ENCODE measurements at places on chromosomes 6 and 20.

DNA sequence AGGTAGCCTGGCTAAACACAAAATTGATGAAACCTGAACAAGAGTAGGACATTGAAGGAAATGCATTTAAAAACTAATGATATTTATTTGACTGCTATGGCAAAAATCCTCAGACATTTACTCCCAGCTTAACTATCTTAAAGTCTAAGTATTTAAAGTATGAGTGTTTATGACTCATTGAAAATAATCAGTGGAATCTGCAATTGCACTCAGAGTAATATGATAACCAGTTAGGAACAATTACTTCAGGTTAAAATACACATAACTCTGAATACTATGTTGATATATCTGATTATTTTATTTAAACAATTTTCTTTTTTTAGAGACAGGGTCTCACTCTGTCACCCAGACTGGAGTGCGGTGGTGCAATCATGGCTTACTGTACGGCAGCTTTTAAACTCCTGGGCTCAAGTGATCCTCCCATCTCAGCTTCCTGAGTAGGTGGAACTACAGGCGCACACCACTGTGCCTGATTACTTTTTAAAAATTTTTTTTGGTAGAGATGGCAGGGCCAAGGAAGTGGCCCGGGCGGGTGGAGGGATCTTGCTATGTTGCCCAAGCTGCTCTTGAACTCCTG, 43.9 kb downstream of the FILIP1 start:
- H3K4me3 ChIP-seq = no peak overlapping the region
- DNase-seq = no peak
- no peaks in the 10 kb centered on the region for H3K36me3 ChIP-seq
- no peaks in the 10 kb centered on the region for H3K4me1 ChIP-seq

DNA sequence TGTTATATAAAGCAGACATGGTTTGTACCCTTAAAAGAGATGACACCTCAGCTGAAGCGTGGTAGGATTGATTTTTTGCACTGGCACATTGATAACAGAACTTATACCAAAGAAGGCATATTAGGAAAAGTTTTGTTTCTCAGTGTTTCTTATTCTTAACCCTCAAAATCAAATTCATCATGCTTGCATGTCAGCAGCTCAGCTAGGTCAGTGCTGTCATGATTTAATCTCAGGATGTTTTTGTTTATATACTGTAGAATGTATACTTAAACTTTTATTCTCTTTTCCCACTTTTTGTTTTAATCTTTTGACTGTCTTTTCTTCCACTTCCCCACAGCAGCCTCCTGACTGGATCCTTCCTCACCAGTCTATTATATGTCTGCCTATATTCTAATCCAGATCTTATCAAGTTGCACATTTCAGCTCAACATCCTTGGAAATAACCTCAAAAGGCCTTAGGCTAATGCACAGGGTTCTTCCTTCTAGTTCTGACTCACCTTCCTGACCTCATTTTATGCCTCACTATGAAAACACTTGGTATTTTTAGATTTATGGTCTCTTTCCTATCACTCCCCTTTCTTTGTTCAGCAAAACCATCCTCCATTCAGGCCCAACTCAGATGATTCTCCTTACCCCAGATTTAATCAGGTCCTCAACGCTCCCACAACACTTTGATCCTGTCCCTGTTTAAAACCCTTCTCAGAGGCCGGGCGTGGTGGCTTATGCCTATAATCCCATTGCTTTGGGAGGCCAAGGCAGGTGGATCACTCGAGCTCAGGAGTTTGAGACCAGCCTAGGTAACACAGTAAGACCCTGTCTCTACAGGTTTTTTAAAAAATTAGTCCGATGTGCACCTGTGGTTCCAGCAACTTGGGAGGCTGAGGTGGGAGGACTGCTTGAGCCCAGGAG, 7.2 kb downstream of the HEBP2 start:
- no peaks in the 10 kb centered on the region for H3K27me3 ChIP-seq
- no peak for DNase-seq
- H3K4me3 ChIP-seq = no peak overlapping the region

GRCh38 chr6:129684903-129685661, 24.9 kb downstream of the ARHGAP18 start:
- H3K36me3 ChIP-seq = no peaks in the 10 kb centered on the region
- no peak for DNase-seq
- H3K4me1 ChIP-seq = peaks cover 19% of the 10 kb centered on the region

DNA sequence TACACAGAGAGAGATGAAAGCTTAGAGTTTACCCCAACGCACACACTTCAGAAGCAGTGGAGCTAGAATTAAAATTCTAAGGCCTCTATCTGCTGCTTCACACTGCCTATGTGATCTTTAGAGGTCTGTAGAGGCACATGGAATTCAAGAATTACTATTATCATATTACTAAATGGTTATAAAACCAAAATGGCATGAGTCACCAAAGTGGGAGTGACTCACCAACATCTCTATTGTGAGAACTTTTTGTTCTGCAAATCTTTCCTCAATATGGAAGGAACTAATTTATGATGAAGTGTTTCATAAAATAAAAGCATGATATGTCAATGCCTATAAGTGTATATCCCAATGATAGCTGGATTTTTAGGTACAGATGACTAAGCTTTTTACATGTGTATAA, 28.5 kb upstream of the TMEM244 start:
- H3K4me3 ChIP-seq = no peak overlapping the region
- H3K27me3 ChIP-seq = no peaks in the 10 kb centered on the region
- no peak for DNase-seq
- no peak overlapping the region for H3K27ac ChIP-seq

DNA sequence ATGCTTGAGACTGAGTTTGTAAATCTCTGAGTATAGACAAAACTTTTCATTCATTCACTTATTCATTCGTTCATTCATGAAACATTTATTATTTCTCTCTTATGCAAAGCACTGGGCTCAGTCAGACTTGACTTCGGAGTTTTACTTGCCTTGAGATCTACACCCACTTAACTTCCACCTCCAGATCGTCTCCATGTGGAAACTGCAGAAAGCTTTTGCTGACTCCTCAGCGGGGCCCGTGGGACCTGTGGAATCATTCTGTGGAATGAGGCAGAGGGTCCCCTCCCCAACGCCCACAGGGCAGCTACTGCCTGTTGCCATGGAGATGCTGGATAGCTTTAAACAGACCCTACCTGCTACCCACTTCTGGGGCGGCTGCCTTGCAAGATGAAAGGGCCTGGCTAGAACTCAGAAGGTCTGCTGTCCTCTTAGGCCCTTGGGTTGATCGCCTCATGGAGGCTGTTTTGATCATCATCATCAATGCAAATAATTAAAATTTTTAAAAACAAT, 66.4 kb upstream of the KCNG1 start:
- no peak overlapping the region for H3K27ac ChIP-seq
- no peak for DNase-seq
- H3K27me3 ChIP-seq = peaks cover 8% of the 10 kb centered on the region
- H3K4me1 ChIP-seq = no peaks in the 10 kb centered on the region
- no peak overlapping the region for H3K4me3 ChIP-seq

DNA sequence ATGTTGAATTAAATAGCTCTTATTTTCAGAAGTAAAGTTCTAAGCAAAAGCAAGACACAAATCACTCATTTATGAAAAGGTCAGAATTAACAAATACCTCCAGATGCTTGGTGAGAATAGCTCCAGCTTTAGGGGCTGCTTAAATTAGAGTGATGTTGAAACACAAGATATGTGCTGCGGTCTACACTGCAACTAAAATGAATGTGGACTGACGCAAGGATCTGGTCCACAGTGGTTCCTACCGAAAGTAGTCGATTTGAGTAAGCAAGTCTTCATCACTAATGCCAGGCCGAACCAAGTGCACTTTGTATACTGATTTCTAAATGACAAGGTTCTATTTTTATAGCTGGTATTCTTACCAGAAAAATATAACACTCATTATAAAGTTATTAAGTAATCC, 96.3 kb downstream of the PRDM1 start:
- DNase-seq = no peak
- peaks cover 4% of the 10 kb centered on the region for H3K4me1 ChIP-seq
- no peaks in the 10 kb centered on the region for H3K27me3 ChIP-seq
- H3K27ac ChIP-seq = no peak overlapping the region

DNA sequence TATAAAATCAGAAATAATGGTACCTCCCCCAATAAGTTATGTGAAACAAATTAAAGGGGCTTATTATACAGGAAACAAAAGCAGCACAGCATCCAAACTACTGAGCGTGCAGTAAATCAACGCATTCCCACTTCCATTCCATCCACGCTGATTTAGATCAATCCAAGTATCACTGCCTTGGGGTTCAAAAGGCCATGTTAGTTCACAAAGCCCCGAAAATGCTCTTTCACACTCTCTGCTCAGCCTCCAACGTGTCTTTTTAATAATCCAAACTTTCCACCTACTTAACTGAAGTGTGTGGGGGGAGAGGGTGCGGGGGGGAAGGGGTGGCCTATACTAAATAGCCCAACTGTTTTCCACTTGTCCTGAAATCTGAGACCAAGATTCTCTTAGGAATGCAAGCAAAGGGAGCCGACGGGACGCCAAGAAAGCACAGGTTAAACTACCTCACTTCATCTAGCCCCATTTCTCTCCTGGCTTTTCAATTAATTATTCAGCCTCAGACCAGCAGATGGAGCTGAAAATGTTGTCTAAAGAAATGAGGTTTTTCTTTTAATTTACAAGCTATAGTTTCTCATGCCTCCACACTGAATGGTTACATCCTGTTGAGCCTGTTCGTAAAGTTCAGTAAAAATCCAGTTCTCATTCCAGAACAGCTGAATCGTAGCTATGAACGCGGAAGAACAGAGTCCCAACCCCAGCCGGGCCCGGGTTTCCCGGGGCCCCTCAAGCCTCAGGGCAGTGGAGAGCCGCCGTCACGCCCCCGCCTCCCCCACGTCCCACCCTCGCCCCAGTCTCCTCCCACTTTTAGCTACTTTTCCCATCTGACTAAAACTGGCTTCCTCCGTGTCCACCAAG, 1.0 kb upstream of the NXT1 start:
- no peaks in the 10 kb centered on the region for H3K27me3 ChIP-seq
- peak overlapping the region; percentile 99 for H3K27ac ChIP-seq
- H3K4me1 ChIP-seq = peaks cover 2% of the 10 kb centered on the region
- H3K4me3 ChIP-seq = peak overlapping the region; percentile 51
- peak; percentile 94 for DNase-seq

- H3K4me3 ChIP-seq = no peak overlapping the region
- H3K27me3 ChIP-seq = no peaks in the 10 kb centered on the region
- H3K4me1 ChIP-seq = peaks cover 9% of the 10 kb centered on the region
Observed at GRCh38 chr6:35341557-35341956, 801 bp upstream of the PPARD start.

Measured in small intestine (tissue), 16 donors.